ENCODE measurements at places on chromosomes 4 and X. TPM values are rescaled to one million over a fixed set of nuclear protein-coding genes. Genes with fewer than 3 reads are reported as not detected.

PAGE2B gene
- not detected for total RNA-seq

NUDT10 gene
- 49.3 TPM for total RNA-seq

TCEAL7 gene
- total RNA-seq, result 107 TPM

CFAP99 gene
- not detected for total RNA-seq

RS1 gene
- total RNA-seq, result not detected

ASMT gene
- 0.41 TPM for total RNA-seq

CSAG3 gene
- total RNA-seq, result not detected

ADAMTS3 gene
- total RNA-seq, result 20.4 TPM

FRAS1 gene
- total RNA-seq, result 13.0 TPM

SASH3 gene
- total RNA-seq, result 0.82 TPM

Data from frontal cortex (tissue), 4 donors.